ENCODE measurements at places on chromosomes 12 and 14.

- DNase-seq: no peak
Measured at GRCh38 chr12:77855548-77855947, 24.9 kb downstream of the NAV3 start.

DNA sequence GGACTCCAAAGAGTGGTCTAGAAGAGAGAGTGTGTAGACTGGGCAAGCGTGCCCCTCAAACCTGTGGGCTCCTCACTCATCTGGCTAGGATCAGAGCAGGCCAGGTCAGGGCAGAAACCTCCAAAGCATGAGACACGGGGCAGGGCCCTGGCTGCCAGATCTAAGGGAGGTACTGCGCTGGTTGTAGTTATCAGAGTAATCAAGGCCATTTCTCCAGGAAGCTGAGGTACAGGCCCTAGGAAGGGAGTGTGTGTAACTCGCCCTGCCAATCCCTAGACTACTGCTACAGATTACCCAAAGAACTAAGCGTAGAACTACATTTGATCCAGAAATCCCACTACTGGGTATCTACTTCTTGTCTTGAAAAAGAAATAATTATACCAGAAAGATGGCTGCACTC, 84.5 kb downstream of the SSPN start:
- DNase-seq: no peak

GRCh38 chr12:91021076-91021475, 16.3 kb upstream of the EPYC start:
- DNase-seq: no peak

GRCh38 chr12:51090705-51091229, 7.4 kb upstream of the CSRNP2 start:
- DNase-seq: no peak

- peak; percentile 45 for DNase-seq
Measured at GRCh38 chr14:100438678-100439592, 115.8 kb downstream of the SLC25A47 start.

GRCh38 chr14:67253076-67253635, 11.9 kb downstream of the PALS1 start:
- no peak for DNase-seq

- no peak for DNase-seq
Measured at GRCh38 chr14:100082723-100083122, 17.5 kb downstream of the EVL start.

GRCh38 chr14:32584079-32584478, 255.0 kb downstream of the AKAP6 start:
- no peak for DNase-seq
